HL-60 (cell line): ENCODE measurements at places on chromosomes 2 and 18.

- no peak for DNase-seq
Measured at GRCh38 chr2:235000426-235001236, 48.8 kb downstream of the SH3BP4 start.

DNA sequence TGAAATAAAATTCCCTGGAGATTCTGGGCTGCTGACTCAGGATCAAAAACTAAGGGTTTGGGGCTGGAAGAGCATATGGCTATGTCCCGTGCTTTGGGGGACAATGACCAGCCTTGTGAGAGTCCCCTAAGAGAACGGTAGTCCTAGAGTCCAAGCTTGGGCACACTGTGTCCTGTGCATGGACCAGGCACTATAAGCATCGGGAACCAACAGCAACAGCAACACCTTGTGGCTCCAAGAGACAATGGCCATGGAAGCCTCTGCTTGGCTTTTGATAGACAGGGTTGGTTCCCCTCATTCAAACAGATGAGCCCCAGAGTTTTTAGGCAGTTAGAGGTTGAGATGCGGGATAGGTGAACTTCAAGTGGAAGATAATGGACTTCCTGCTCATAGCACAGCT is 294.4 kb upstream of the CHAC2 start:
- no peak for DNase-seq

DNA sequence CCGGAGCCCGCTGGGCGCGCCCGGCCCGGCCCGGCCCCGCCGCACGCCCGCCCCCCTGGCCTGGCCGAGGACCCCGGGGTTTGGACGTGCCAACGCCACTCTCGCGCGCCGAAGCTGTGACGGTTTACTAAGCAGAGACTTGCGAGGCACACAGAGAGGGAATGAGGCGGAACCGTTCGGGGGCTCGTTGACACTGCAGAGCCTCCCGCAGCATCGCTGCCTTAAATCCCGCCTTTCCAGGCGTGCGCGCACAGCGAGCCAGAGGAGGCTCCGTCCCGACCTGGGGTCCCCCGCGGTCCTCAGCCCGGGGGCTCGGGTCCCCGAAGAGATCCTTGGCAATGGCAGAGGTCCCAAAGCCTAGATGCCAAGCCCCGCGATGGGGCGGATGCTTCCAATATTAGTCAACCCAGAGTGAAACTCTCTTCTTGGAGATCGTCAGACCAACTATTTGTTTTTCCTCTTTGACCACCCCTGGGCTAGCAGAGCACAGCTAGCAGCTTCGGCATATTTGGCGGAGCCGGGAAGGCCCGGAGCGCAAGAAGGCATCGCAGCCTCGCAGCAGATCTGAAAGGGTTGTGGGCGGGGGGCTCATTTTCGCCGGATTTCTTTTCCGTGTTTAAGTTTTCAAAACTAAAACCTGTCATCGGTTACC is at the start of gene ZNF385B:
ZNF385B (minus strand) TSS at position 197 of the 652 bp plus-strand sequence.
- no peak for DNase-seq

DNA sequence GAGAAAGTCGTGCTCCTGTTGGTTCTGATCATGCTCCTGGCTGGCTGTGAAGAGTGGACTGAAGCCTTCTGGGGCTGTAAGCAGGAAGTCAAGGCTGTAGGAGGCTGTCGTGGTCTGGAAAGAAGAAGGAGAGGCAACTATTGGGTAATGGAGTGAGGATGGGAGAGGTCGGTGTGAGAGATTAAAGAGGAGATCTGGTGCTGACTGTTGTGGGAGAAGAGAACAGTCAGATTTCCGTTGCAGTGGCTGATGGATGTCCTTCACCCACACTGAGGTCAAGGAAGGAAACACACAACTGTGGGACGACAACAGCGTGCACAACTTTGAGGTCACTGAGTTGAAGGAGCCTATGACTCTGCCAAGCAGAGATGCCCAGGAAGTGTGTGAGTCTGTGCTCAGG is 2.8 kb upstream of the PSMD1 start:
- DNase-seq: no peak

DNA sequence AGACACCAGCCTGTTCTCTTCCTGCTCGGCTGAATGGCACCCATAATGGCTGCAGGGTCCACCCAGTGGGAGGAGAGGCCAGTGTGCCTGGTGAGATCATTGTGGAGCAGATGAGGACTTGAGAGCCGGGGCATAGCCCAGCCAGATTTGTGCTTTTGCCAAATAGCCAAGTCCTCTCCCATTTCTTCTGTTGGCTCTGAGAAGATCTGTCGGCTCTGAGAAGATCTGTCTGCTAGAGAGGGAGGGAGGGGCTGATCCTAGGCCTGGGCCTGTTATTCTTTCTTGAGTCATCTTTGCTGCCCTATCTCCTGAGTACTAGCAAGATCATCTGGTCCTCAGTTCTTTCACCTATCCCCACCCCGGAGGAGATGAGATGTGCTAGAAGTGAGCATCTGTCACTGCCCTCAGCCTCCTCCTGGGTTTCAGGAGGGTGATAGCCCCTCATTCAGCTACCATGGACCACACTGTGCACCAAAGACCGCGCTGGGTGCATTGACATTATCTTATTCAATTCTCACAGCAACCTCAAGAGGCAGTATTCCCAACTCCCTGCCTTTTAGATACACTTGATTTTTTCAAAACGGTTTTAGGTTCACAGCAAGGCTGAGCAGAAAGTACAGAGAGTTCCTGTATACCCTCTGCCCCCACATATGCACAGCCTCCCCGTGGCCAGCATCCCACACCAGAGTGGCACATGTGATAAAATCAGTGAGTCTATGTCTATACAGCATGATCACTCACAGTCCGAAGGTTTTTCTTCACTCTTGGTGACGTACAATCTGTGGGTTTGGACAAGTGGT is 98.6 kb downstream of the CAPN13 start:
- no peak for DNase-seq

DNA sequence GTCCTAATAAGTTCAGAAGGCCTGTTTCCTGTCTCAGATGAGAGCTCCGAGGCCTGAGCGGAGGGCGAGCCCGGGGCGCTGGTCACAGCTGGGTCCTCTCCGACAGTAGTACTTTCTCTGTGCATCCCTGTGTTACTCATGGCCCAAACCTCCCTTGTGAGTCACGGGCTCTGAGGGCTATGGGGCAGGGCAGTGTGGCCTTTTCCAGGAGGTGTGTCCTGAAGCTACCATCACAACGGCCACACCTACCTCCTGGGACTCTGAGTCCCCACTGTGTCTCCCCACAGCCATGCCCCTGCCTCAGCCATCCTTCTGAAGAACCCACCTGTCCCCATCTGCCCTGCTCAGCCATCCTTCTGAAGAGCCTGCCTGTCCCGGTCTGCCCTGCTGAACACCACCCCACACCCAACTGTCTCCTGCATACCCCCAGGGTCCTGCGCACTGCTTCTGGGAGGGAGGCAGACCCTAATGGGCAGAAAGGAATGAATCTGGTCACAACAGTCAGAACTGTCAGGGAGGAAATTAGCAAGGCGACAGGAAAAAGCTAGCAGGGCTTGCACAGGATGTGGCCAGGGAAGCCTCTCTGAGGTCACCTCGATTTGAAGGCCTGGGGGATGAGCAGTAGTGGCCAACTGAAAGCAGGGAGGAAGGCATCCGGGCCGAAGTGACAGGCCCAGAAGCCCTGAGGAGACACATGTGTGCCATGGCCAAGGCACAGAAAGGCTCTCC is 145.4 kb upstream of the RIOK3 start:
- DNase-seq: no peak

- DNase-seq: no peak
Measured at GRCh38 chr2:54336136-54336976, 80.3 kb upstream of the TSPYL6 start.

DNA sequence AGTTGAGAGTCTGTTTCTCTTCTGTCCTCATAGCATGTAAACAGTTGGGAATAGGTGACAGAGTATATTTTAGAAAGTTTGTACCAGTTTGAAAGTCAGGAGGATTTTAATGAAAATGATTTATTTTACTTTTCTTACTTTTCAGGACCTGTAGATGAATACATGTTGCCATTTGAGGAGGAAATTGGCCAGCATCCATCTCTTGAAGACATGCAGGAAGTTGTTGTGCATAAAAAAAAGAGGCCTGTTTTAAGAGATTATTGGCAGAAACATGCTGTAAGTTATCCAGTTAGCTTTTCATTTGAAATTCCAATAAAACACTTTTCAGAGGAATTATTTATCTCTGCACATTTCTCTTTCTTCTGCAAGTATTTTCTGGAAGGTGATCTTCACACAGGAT is 81.1 kb downstream of the ACVR2A start:
- no peak for DNase-seq

DNA sequence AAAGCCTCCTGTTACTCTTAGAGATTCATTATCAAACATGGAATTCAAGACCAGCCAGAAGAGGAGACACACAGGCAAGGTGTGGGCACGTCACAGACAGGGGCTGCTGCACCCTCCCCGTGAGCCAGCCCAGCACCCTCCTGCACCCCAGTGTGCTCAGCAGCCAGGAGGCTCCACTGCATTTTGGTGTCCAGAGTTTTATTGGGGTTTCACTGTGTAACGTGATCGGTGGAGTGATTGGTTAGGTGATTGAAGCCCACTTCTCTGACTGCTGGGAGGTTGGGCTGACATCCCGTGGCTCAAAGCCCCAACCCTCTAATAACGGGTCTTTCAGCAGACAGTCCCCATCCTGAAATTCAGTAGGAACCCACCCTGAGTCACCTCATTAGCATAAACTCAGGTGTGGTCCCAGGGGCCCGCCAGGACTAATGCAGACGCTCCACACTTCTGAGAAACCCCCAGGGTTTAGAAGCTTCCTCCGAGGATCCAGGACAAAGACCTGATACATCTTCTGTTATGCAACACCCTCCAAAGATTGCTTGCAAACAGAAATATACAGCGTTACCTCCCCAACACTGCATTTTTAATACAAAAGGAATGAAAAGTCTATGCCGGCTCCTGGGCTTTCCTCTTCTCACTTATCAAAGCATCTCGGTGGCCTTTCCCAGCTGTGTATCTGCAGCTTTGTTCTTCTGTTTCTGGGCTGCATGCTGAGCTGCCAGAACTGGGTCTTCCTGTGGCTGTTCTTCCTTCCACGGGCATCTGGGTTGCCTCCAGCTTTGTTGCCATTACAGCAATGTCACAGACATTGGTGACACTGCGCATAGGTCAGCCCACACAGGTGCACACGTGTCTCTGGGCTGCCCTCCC is 43.7 kb upstream of the SNED1 start:
- DNase-seq: no peak

DNA sequence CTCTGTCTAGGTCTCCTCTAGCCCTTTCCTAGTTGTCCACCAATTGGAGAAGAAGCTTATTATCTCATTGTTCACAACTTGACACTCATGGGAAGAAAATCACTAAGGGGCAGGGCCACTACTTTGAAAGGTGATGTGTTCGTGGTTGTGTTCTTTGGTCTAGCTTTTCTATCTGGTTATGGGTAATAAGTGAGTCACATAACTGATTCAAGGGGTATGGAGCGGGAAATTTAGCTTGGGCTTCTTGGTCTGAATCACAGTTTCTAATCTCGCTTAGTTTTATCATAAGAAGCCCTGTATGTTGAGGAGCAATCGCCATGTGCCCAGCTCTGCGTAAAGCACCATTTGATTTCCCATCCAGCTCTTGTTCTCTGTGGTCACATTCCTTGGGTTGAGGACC is 18.7 kb upstream of the DYTN start:
- DNase-seq: no peak

- DNase-seq: no peak
Measured at GRCh38 chr2:210798180-210798579, 241.8 kb downstream of the CPS1 start.

- no peak for DNase-seq
Measured at GRCh38 chr2:240162939-240163714, 22.7 kb upstream of the OTOS start.

- DNase-seq: peak; percentile 71
Measured at GRCh38 chr2:74555610-74556103, 1.1 kb downstream of the DOK1 start.

GRCh38 chr2:195021711-195022507 is 635.1 kb upstream of the SLC39A10 start:
- no peak for DNase-seq

DNA sequence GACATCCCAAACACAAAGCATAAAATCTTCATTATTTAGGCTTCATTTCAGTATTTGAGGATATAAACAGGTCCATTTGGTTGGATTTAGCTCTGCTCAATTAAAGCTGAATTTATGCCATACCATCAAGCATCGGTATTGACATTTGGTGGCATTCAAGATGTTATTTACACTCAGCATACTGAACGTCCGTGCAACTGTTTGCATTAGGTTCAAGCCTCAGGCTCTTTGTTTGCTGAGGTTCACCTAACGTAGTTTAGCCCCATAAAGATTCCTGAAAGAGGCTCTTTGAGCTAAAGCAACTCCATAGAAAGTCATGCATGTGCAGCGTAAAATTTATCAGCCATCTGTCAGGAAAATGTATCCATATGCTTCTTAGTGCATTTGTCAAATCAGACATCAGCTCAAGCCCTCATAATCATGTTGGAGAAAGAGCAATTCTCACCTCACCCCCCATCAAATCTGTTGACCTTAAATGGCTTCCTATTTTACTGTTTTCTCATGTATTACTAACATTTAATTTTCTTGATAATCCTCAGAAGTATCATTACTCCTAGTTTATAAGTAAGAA is 366.9 kb downstream of the EPHA4 start:
- no peak for DNase-seq

- DNase-seq: no peak
Measured at GRCh38 chr2:120629241-120629895, 106.3 kb upstream of the GLI2 start.

DNA sequence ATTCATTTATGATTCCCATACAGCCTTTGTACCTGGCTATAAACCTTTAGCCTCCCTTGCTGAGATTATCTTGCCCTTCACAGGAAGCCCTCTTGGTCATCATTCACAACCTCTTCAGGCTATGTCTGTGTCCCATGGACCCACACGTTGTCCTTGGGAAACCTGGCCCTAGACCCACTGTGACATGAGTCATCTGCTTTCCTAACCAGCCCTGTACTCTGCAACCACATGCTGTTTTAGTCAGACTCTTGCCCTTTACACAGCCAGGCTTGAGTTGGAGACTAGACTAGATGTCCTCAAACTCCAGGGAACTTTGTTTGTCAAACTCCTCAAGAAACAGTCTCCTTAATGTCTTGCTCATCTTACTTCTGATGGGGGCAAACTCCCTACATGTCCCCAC is 229.3 kb upstream of the ZSWIM2 start:
- DNase-seq: no peak

- DNase-seq: no peak
Measured at GRCh38 chr18:2537296-2537695, 34.0 kb downstream of the METTL4 start.

GRCh38 chr2:116810071-116810470 is 1004.4 kb upstream of the DDX18 start:
- DNase-seq: no peak

- no peak for DNase-seq
Measured at GRCh38 chr2:235495373-235496238, 1.8 kb downstream of the AGAP1 start.

DNA sequence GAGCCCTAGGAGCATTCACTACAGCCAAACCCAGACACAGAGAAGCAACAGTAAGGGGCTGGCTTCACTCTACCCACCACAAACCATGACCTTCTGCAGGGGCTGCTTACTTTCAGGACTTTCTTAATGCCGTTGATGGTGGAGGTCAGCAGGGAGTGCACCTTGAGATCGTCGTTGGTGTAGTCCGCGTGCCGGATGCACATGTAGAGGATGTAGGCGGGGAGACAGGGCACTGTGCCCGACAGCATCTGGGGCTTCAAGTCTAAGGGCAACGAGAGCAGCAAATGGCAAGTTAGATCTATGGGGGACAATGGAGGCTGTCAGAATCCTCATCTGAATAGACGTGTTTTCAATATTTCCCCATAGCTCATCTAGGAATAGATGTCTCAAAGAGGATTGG is 29.8 kb upstream of the ACAA2 start:
- no peak for DNase-seq

GRCh38 chr2:83112858-83113257 is 1346.2 kb downstream of the SUCLG1 start:
- no peak for DNase-seq
